ENCODE measurements at places on chromosomes 5 and 9. TPM values are rescaled to one million over a fixed set of nuclear protein-coding genes. Genes with fewer than 3 reads are reported as not detected.

DNA sequence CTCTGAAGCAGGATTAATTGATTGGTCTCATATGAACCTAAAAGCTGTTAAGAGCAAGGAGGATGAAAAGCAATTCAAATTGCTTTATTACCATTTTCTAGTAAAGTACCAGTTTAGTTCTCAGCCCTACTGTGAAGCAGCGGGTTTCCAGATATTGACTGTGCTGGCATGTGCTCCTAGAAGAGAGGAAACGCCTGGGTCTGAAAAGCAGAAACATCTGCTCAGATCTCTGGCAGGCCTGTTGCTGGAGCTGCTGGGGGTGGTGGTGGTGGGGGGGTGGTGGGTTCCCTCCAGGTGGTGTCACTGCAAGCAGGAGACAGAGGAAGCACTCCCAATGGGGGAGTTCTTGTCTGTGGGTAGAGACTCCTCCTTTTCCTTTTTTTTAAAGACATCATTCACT, 105.5 kb upstream of the ZNF462 start:
- no peak for DNase-seq

GRCh38 chr9:87445646-87446045, 52.0 kb upstream of the DAPK1 start:
- no peak for DNase-seq

Gene LHX3
- polyA plus RNA-seq: not detected

GRCh38 chr5:111013011-111013410, 58.5 kb upstream of the TSLP start:
- DNase-seq: no peak

Gene BRIX1
- 51.6 TPM for polyA plus RNA-seq

GRCh38 chr5:2141254-2142000, 258.7 kb upstream of the IRX4 start:
- no peak for DNase-seq

DNA sequence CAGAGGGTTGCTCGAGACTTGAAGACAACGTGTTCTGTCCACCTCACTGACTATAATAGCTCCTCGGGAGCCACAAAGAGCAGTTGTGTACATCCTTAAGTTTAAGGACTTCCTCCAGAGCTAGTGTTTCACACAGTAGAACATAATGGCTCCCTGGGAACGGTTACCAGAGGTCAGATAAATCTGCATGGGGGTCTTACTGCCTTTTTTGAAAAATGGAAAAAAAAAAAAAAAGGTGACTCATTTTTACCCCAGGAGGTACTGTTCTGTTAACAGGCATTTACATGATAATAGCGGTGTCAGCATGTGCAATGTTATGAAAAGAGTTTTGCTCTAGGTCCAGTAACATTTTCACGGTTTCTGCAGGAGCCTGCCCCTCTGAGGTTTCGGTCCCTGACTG, 498.9 kb upstream of the WWC1 start:
- no peak for DNase-seq

DNA sequence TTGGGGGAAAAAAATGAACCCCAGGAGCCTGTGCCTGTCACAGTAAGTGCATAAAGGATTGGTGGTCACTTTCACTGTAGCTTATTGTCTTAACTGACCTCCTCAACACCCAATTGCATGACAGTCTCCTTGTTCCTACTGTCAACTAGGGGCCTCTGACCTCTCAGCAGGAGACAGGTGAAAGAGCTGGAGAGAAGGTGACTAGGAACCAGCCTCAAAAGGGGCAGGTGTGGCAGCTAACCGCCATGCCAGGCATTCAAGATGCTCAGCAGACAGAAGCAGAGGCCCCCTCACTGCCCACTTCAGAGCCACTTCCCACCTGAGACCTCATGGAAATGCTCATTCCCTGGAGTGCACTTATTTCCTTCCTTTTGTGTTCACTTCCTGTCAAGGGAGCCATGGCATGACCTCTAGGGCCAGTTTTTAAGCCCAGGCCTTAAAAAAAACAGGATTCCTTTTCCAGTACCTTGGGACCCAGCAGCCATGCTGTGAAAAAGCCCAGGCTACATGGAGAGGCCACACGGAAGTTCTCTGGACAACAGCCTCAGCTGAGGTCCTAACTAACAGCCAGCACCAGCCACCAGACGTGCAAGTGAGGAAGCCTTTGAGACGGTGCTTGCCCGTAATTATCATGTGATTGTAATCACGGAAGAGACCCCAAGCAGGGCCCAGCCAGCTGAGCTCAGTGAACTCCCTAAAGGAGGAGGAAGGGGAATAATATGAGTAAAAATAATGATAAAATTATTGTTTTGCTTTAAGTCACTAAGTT, 74.9 kb downstream of the NSUN2 start:
- DNase-seq: no peak

Gene HAVCR2
- 11.5 TPM for polyA plus RNA-seq

Gene KLF4
- 6.4 TPM for polyA plus RNA-seq

GRCh38 chr9:115642285-115642684, 511.3 kb upstream of the PAPPA start:
- DNase-seq: no peak
